ENCODE measurements at places on chromosomes 1 and 21. TPM values are rescaled to one million over a fixed set of nuclear protein-coding genes. Genes with fewer than 3 reads are reported as not detected.

Gene C1orf116
- polyA plus RNA-seq = not detected

Gene SPRR2G
- polyA plus RNA-seq = not detected

Gene GPR25
- polyA plus RNA-seq = not detected

Gene AMY1C
- not detected for polyA plus RNA-seq

Gene LENEP
- polyA plus RNA-seq = 0.26 TPM

Gene FGR
- not detected for polyA plus RNA-seq

Measured in SK-N-SH (cell line).